ENCODE measurements at places on chromosomes 11 and 22. TPM values are rescaled to one million over a fixed set of nuclear protein-coding genes. Genes with fewer than 3 reads are reported as not detected.

The ACTN3 gene
- not detected for total RNA-seq

GRCh38 chr11:69267395-69267805 lies 26.6 kb upstream of the MYEOV start:
- no peak for DNase-seq

DNA sequence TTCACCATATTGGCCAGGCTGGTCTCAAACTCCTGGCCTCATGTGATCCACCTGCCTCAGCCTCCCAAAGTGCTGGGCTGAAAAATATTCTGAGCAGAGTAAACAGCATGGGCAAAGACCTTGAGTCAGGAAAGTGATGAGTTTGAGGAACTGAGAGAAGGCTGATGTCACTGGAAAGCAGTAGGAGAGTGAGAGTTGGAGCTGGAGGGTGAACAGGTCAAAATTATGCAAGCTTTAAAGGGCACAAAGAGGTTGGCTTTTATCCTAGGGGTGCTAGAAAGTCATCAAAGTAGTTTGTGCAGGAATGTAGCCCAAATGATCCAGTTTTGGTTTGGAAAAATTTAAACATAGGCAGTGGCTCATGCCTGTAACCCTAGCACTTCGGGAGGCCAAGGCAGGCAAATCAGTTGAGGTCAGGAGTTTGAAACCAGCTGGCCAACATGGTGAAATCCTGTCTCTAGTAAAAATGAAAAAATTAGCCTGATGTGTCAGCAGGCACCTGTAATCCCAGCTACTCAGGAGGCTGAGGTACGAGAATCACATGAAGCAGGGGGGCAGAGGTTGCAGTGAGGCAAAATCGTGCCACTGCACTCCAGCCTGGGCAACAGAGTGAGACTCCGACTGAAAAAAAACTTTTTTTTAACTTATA lies 44.7 kb upstream of the CXCR5 start:
- no peak for DNase-seq

The OVOL1 gene
- 26.5 TPM for total RNA-seq

The WT1 gene
- total RNA-seq, result not detected

The ROBO4 gene
- total RNA-seq, result 4.5 TPM

Measured in esophagus squamous epithelium (tissue), 5 donors.